Tibial artery (tissue), 4 donors: ENCODE measurements at places on chromosomes 3 and 15.

- no peak for DNase-seq
These were observed 48.8 kb upstream of the LRRFIP2 start for GRCh38 chr3:37223141-37223558.

GRCh38 chr15:51046799-51047449, 47.8 kb downstream of the TNFAIP8L3 start:
- DNase-seq, result no peak

- DNase-seq, result peak; percentile 86
These were observed 4.8 kb downstream of the ADAMTSL3 start for GRCh38 chr15:83658430-83659416.

- peak; percentile 77 for DNase-seq
These were observed 24.5 kb downstream of the MB21D2 start for GRCh38 chr3:192892981-192893700.

- no peak for DNase-seq
These were observed 25.4 kb upstream of the TSEN2 start for GRCh38 chr3:12458901-12459300.

- DNase-seq, result no peak
These were observed 211.4 kb upstream of the LRIG1 start for GRCh38 chr3:66712210-66712609.

DNA sequence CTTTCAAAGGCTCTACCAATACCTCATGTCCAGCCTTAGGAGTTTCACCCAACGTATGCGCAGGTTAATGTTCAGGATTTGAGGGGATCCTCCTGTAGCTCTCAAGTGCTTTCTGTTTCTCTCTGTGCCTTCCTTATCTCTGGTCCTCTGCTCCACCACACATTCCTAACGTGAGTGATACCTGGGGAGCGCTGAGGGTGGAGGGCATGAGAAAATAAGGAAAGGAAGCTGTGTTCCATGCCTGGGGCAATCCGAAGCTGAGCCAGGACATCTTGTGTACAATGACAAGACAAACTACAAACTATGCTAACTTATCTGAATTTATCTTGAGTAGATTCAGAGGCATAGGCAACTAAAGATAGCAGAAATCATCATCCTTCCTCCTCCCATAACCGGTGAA, 136.4 kb downstream of the SST start:
- DNase-seq, result no peak
